ENCODE measurements at places on chromosomes 1 and 21. TPM values are rescaled to one million over a fixed set of nuclear protein-coding genes. Genes with fewer than 3 reads are reported as not detected.

Gene BRDT
- not detected for total RNA-seq

- no peak for DNase-seq
- no peak overlapping the region for H3K27ac ChIP-seq
- H3K4me1 ChIP-seq, result no peaks in the 10 kb centered on the region
- no peaks in the 10 kb centered on the region for H3K36me3 ChIP-seq
- H3K4me3 ChIP-seq, result no peak overlapping the region
- no peaks in the 10 kb centered on the region for H3K27me3 ChIP-seq
Measured at GRCh38 chr1:202852163-202852904, 36.6 kb downstream of the RABIF start.

- peaks cover 26% of the 10 kb centered on the region for H3K4me1 ChIP-seq
- no peak for DNase-seq
- H3K4me3 ChIP-seq, result no peak overlapping the region
- no peak overlapping the region for H3K27ac ChIP-seq
- H3K36me3 ChIP-seq, result no peaks in the 10 kb centered on the region
Measured at GRCh38 chr1:8472668-8473067, 154.8 kb downstream of the SLC45A1 start.

DNA sequence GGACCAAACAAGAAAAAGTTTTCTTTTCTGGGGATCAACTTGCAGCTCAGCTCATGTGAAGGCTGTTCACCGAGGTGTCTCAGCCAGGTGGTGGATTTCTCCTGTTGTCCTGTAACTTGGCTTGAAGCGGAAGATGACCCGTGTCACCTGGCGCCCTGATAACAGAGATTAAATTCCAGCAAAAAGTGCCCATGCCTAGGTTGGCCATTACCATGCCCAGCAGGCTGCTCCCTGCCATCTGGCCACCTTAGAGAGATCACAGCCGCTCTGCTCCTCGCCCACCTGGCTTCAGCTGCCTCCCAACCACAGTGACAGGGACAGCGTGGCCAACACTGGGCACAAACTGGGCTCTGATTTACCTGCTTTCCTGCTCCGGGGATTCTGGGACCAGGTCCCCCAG lies 149.5 kb downstream of the ZBTB18 start:
- no peaks in the 10 kb centered on the region for H3K4me1 ChIP-seq
- no peak overlapping the region for H3K4me3 ChIP-seq

DNA sequence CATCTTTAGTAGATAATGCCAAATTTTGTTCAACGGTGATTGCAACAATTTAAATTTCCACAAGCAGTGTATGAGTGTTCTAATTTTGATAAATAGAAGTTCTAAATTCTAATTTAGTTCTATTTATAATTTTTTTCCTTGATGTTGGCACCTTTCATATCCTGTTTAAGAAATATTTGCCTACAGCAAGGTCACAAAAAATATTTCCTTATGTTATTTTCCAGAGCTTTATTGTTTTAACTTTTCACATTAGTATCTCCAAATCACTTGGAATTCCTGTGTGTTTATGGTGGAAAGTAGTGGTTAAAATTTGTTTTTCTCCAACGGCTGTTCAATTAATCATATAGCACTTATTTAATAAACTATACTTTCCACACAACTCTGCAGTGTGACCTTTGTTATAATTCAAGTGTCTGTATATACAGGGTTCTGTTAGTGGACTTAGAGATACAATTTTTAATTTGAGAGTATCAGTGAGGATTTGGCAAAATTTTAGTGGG lies 94.3 kb upstream of the CD55 start:
- no peak overlapping the region for H3K27ac ChIP-seq
- DNase-seq, result no peak
- H3K4me1 ChIP-seq, result no peaks in the 10 kb centered on the region
- no peak overlapping the region for H3K4me3 ChIP-seq
- no peaks in the 10 kb centered on the region for H3K36me3 ChIP-seq

DNA sequence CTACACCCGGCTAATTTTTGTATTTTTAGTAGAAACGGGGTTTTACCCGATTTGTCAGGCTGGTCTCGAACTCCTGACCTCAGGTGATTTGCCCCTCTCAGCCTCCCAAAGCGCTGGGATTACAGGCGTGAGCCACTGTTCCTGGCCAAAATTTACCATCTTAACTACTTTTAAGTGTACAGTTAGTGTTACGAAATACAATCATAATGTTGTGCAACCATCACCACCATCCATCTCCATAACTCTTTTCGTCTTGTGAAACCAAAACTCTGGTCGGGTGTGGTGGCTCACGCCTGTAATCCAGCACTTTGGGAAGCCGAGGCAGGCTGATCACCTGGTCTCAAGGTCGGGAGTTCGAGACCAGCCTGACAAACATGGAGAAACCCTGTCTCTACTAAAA lies 14.1 kb upstream of the ZBTB40 start:
- H3K4me1 ChIP-seq, result peaks cover 7% of the 10 kb centered on the region
- DNase-seq, result no peak
- no peak overlapping the region for H3K27ac ChIP-seq
- no peak overlapping the region for H3K4me3 ChIP-seq
- H3K36me3 ChIP-seq, result no peaks in the 10 kb centered on the region

DNA sequence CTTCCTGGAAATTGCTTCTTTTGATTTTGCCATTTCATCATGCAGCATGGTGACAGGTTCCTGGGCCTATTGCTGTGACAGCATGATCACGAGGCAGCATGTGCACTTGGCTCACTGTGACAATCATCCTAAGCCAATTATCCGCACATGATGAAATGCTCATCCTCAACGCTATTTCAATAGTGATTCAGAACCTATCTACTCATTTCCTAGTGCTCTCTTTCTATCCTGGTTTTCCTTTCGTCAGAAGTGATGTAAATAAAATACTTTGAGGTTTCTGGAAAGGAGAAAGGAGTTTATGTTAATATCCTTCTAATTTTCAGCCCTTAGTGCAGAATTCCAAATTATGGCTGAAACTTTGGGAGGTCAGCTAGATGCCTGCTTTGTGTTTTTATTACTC lies 110.6 kb upstream of the ADAMTS5 start:
- H3K27me3 ChIP-seq, result no peaks in the 10 kb centered on the region
- H3K27ac ChIP-seq, result no peak overlapping the region
- H3K36me3 ChIP-seq, result no peaks in the 10 kb centered on the region
- H3K4me1 ChIP-seq, result no peaks in the 10 kb centered on the region

DNA sequence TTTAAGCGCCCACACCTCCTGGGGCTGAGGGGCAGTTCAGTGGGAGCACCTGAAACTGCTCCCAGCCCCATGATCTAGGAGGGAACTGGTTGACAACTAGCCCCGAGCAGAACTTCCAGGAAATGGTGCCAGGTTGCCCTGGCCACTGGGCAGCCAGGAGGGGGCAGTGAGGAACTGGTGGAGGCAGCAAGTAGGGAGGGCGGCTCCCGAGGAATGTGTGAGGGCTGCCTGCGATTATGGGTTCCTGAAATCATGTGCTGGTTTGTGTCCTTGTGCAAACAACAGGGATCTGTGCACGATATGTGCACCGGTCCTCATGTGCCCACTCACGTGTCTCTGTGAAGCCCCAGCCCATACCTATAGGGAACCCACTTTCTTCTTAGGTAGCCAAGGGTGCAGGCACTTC lies 9.9 kb downstream of the GPR3 start:
- H3K36me3 ChIP-seq, result peaks cover 12% of the 10 kb centered on the region
- H3K27ac ChIP-seq, result peak overlapping the region; percentile 85
- peaks cover 99% of the 10 kb centered on the region for H3K4me1 ChIP-seq
- H3K4me3 ChIP-seq, result no peak overlapping the region

DNA sequence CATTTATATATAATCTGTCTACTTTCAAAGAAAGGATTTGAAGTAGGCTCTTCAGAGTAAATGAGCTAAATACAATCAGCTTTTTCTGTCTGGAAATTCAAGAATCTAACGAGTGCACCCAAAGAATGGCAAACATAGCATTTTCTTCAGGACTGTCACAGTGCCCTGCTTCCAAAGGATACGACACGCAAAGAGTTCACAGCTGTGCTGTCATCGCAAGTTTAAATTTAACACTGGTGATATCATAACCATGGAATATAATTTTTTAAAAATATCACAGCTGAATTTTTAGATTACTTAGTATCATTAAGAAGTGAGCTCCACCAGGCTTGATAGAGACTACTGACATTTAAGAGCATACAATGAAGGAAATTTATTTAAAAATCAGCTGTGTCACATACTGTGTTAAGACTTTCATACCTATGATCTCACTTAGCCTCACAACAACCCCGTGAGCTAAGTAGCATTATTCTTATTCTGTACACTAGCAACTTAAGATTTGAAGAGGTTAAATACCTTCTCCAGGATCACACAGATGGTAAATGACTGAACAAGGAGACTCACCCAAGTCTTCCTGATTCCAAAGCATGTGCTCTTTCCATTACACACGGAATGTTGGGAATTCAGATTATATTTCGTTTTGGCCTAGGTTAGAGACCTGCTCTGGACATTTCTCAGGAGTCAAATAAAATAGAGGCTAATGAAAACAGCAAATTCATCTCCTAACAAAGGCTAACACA lies 46.2 kb upstream of the PRRX1 start:
- H3K27me3 ChIP-seq, result no peaks in the 10 kb centered on the region
- H3K27ac ChIP-seq, result peak overlapping the region; percentile 22
- DNase-seq, result no peak
- no peaks in the 10 kb centered on the region for H3K36me3 ChIP-seq
- H3K4me1 ChIP-seq, result peaks cover 13% of the 10 kb centered on the region
- no peak overlapping the region for H3K4me3 ChIP-seq

DNA sequence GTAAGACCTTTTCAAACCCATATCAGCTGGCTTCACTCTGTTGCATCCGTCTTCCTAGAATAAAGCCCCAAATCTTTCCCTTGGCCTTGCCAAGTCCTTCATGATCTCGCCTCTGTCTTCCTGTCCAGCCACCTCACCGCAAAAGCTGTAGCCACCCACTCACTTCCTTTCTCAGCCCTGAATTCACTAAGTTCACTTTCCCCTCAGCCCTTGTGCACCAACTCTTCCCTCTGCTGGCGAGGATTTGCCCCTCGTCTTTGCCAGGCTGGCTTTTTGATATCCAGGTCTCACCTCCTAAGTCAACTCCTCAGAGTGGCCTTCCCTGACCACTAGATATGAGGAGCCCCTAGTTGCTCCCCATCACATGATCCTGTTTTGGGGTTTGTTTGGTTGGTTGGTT lies 3.9 kb upstream of the COL16A1 start:
- DNase-seq, result no peak
- H3K4me3 ChIP-seq, result no peak overlapping the region
- no peak overlapping the region for H3K27ac ChIP-seq

DNA sequence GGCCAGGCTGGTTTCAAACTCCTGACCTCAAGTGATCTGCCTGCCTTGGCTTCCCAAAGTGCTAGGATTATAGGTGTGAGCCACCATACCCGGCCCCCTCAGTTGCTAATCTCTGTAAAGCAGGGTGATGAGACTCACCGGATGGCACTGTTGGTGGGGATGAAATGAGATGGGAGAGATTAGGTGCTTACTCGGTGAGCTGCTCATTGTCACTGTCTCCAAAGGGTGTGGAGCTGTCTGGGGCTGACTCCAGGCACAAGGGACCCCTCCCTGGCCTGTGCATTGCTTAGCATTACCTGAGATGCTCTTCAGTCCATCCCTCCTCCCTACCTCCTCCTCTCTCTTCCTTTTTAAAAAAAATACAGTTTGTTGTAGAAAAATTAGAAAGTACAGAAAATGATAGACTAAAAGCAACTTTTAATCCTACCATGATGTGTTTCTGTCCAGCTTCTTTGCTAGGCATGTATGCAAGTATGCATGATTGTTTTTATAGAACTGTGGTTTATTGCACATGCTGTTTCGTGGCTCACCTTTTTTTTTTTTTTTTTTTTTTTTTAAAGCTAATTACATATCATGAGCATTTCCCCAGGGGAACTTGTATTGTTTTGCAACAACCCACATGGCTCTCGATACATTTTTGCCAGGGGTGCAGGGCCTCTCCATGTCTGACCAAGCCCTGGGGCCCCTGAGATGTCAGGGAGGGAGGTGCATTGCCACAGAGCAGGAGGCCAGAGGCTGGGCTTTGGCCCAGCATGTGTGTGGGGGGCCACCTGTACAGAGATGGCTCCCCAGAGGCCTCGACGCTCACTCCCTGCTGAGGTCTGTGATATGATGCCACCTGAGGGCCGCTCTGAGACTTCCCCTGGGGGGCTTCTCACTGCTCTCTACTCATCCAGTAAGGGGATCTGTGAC lies 55.4 kb downstream of the ARHGEF10L start:
- H3K4me1 ChIP-seq, result peaks cover 82% of the 10 kb centered on the region
- no peak overlapping the region for H3K4me3 ChIP-seq
- peak overlapping the region; percentile 84 for H3K27ac ChIP-seq
- no peaks in the 10 kb centered on the region for H3K36me3 ChIP-seq
- H3K27me3 ChIP-seq, result no peaks in the 10 kb centered on the region

GRCh38 chr1:119489201-119489600 lies 17.8 kb upstream of the HSD3B1 start:
- no peak overlapping the region for H3K4me3 ChIP-seq
- no peaks in the 10 kb centered on the region for H3K27me3 ChIP-seq
- no peak for DNase-seq
- H3K4me1 ChIP-seq, result no peaks in the 10 kb centered on the region
- no peaks in the 10 kb centered on the region for H3K36me3 ChIP-seq
- no peak overlapping the region for H3K27ac ChIP-seq

DNA sequence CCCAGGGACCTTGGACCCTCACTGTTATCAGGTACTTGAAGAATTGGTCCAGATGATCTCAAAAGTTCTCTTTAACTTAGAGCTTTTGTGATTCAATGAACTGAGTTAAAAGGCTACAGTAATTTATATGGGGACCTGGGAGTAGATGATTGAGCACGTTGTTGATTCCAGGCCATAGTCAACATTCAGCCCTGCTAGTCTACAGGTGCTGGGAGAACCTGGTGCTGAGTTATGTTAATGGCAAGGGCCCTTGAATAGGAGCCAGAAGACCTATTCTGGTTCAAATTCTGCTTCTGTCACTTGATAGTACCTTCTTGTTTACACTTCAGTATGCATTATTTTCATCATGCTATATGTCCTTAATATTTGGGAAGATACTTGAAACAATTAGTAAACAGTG lies 11.2 kb downstream of the DYRK3 start:
- no peaks in the 10 kb centered on the region for H3K27me3 ChIP-seq
- DNase-seq, result no peak
- no peak overlapping the region for H3K27ac ChIP-seq
- no peak overlapping the region for H3K4me3 ChIP-seq
- H3K4me1 ChIP-seq, result peaks cover 38% of the 10 kb centered on the region

Gene FAM177B
- not detected for total RNA-seq

- H3K27me3 ChIP-seq, result no peaks in the 10 kb centered on the region
- H3K4me3 ChIP-seq, result no peak overlapping the region
- H3K27ac ChIP-seq, result peak overlapping the region; percentile 41
- peaks cover 5% of the 10 kb centered on the region for H3K36me3 ChIP-seq
Measured at GRCh38 chr1:20057886-20058420, 12.0 kb upstream of the PLA2G5 start.

Gene TMIGD3
- total RNA-seq, result 0.85 TPM

Gene MX2
- total RNA-seq, result 5.4 TPM

- H3K27me3 ChIP-seq, result peaks cover 16% of the 10 kb centered on the region
- H3K4me1 ChIP-seq, result no peaks in the 10 kb centered on the region
- DNase-seq, result no peak
- H3K27ac ChIP-seq, result no peak overlapping the region
Measured at GRCh38 chr21:42609811-42610210, 43.6 kb upstream of the PDE9A start.

GRCh38 chr1:244865028-244865371 lies 657 bp upstream of the HNRNPU start:
- DNase-seq, result peak; percentile 23
- H3K27me3 ChIP-seq, result no peaks in the 10 kb centered on the region
- H3K36me3 ChIP-seq, result peaks cover 9% of the 10 kb centered on the region
- peak overlapping the region; percentile 99 for H3K4me3 ChIP-seq
- peak overlapping the region; percentile 100 for H3K27ac ChIP-seq

GRCh38 chr1:228411121-228411520 lies 4.5 kb upstream of the TRIM11 start:
- H3K27me3 ChIP-seq, result peaks cover 12% of the 10 kb centered on the region
- H3K4me1 ChIP-seq, result peaks cover 28% of the 10 kb centered on the region
- H3K36me3 ChIP-seq, result no peaks in the 10 kb centered on the region
- no peak for DNase-seq
- no peak overlapping the region for H3K4me3 ChIP-seq
- H3K27ac ChIP-seq, result no peak overlapping the region
